AG20443 (cell line): ENCODE measurements at places on chromosomes 2 and 18.

GRCh38 chr18:63588909-63589308 is 1.8 kb downstream of the SERPINB13 start:
- DNase-seq, result no peak

DNA sequence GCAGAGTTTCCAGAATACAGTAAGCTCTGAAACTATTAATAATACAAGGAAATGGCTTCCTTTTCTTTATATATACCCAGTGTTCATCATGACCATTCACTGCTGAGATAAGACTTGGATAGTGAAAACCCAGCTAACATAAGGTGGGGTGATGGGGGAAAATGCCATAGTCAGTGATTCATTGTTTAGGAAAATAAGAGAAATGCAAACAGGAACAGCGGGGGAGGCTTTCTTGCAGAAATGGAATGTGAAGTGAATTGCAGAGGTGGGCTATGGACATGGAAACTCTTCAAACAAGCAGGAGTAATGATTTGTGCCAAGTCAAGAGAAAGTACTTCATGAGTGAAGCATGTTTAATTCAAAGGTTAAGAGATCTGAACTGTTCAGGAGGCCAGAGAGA is 519.4 kb downstream of the TDRD15 start:
- DNase-seq, result no peak

GRCh38 chr2:140880573-140880972 is 1250.2 kb downstream of the LRP1B start:
- DNase-seq, result no peak

DNA sequence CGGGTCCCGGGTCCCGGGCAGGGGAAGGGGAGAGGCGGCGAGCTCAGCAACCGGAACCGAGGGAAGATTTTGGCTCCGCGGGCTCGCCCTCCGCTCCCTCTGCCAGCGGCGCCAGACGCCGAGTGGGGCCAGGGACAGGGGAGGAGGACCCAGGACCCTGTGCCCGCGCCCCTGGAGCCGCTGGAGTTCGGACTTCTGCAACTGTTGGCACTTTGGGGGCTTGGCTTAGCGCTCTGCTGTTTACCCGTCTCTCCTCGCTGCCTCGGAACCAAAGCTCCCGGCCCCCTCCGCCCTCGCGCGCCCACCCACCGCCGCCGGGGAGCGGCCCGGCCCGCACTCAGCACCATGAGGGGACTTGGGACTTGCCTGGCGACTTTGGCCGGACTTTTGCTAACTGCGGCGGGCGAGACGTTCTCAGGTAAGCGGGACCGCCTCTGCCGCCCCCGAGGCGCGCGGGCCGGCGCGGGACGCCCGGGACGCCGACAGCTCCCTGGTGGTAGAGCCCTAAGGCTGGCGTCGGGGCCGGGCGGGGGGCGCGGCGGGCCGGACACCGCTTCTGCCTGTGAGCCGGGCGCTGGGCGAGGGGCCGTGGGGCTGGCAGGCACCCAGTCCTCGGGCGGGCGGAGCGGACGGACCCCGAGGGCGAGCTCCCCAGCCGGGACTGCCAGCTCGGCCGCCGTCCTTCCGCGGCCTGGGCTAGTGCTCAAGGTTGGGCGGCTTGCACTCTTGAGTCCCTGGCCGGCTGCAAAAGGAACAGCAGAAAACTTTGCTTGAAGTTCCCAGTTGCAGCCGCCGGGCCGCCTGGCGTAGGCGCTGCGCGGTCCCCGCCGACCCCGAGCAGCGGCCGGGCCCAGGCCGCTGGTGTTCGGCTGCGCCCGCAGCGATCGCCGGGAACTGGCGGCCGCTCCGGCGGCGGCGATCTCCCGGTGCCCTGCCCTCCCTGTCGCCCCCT is 634 bp downstream of the PTPRM start:
- peak; percentile 71 for DNase-seq

- DNase-seq, result no peak
Measured at GRCh38 chr18:7096838-7097237, 20.8 kb downstream of the LAMA1 start.

DNA sequence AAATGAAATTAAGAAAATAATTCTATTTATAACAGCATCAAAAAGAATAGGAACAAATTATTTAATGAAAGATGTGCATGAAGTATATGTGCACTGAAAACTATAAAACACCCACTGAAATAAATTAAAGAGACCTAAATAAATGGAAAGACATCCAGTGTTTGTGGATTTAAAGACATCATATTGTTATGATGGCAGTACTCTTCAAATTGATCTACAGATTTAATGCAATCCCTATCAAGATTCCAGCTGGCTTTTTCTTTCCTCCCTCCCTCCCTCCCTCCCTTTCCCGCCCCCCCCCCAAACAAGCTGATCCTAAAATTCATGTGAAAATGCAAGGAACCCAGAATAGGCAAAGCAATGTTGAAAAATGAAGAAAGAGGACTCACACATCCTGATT is 83.5 kb upstream of the ZFP36L2 start:
- no peak for DNase-seq

DNA sequence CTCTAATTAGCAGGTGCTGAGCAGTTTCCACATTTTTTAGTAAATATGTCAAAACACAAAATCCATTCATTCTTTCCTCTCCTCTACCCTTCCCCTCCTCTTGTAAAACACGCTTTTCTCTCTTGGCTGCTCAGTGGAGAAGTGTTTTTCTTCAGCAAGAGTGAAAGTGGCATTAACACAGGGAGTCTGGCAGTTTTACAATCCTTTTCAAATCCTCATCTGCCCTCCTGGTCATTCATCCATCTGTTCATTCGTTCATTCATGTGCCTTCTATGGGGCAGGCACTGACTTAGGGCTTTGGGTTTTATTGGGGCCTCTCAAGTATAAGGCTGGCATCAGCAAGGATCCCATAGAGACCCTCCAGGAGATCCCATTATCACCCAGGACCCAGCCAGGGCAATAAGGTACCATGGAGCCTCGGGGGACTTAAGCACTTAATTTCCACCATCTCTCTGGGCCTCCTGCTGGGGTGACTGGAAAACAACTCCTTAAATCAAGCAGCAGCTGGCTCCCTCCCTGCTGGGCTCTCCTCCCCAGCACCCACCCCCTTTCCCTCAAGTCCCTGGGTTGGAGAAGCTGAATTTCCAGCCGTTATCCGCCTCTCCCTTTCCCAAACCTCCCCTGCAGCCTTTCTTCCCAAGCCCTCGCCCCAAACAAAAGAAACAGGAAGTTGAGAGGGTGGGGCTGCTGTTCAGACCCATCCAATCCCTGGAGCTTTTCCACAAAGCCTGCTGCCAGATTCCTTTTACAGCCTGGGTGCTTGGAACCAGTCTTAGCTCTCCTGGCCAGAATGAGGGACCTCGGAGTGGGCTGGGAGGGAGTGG is 32.6 kb downstream of the MARCHF4 start:
- peak; percentile 69 for DNase-seq

DNA sequence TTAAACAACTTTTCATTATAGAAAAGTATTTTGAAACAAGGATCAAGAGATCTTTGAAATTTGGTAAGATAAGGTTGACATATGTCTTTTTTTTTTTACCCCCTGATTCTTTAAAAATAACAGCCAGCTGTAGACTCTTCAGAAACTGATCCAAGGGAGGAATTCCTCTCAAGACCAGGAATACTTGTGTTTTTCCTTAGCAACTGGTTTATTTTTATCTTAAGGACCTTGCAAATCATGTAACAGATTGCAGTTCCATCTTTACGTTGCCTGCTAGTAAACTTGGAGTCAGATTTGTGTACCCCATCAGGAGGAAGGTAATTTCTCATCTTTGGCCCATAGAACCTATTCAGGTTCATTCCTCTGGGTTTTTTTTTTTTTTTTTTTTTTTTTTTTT is 71.6 kb downstream of the BOLA3 start:
- no peak for DNase-seq

GRCh38 chr18:25853691-25854433 is 236.6 kb downstream of the SS18 start:
- DNase-seq, result no peak

DNA sequence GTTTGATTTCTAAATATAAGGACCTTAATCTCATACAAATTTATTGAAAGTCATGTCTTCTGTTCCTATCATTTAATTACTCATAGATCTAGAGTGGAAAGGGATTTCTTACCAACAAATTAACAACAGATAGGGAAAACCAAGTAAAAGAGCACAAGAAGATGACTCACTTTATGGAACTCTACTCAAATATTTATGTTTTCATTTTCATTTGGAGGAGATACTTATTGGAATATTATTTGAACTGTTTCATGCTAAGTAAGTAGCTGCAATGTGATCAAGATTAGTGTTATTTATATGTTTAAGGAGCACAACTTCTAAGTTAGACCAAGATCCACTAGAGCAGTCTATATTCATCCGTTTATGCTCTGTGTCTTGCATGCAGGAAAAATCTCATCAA is 1.3 kb downstream of the NT5C1B start:
- DNase-seq, result no peak

DNA sequence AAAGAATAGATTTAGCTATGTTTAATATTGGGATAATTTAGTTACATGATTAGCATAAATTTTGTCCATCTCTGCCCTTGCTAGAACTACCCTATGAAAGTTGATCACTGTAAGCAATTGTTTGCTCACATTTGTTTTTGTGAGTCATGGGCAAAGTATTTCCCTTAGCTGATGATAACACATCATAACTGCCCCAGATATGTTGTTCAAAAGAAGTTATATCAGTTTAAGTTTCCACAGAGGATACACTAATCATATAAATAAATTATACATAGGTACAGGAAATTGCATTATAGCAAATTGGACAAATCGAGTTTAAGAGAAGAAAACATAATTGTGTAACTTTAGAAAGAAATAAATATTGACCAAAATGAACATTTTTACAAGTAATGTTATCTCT is 223.2 kb upstream of the PIK3C3 start:
- no peak for DNase-seq

DNA sequence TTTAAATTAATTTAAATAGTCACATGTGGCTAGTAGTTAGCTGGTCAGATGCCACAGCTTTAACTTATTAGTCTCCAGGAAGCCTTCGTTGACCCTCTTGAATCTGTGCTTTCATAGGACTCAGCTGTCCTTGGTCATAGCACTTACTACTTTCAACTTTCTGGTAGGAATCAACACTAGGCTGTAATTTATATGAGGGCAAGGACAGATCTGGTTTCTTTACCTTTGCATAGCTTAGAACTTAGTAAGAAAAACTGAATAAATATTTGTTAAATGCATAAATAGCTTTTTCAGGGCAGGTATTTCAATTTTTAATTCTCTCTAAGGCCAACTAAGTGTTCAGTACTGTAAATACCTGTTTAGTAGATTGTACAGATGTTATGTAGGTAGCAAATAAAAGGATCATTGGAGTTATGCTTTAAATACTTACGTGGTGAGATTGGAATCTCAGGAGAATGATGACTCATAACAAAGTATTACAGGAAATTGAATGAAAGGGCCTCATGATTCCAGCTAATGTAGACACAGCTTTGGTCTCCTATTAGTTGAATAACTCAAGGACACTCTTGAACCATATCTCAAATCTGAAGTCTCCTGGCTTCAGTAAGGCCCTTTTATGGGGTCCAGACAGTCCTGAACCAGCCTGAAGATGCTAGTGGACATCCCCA is 2.6 kb downstream of the CLIP4 start:
- no peak for DNase-seq

DNA sequence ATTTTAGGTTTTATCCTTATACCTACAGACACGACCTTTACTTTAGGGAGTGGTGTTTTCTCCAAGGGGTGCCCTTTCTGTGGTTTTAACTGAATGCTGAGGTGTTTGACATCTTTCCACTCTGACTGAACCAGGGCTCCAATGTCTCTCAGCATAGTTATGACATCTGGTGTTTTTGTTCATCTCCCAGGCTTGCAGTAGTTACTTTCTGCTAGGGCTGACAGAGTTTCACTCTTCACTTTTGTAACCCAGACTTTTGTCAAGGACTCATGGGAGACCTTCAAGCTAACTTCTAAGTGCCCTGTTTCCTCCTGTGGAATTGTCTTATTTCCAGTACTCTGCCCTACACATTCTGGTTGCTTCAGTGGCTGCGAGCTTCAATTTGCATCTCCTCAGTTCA is 103.1 kb downstream of the CCDC85A start:
- no peak for DNase-seq

DNA sequence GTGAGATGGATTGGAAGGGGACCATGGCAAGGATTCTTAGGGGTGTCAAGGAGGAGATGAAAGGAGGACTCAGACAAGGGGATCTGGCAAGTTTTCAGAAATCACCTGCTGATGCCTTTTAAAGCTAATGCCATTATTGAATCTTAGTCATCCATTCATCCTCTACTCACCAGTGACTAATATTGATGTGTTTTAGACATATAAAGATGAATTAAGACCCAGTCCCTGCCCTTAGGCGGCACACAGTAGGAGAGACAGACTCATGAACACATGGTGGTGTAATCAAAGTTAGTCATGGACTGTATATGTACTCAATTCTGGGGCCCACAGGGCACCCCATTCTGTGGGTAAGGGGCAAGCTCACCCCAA is 56.5 kb upstream of the ATL2 start:
- DNase-seq, result no peak

DNA sequence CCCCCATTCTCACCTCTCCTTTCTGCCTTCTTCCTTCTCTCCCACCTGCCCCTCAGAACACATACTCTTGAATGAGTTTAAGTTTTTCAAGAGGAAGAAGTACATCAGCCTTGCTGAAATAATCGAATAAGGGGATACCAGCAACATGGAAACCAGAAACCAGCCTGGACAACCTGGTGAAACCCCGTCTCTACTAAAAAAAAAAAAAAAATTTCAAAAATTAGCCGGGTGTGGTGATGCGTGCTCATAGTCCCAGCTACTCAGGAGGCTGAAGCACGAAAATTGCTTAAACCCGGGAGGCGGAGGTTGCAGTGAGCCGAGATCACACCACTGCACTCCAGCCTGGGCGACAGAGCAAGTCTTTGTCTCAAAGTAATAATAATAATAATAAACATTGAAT is 75.0 kb upstream of the SLC1A4 start:
- no peak for DNase-seq

- peak; percentile 20 for DNase-seq
Measured at GRCh38 chr2:74632209-74632938, 15.8 kb downstream of the M1AP start.

DNA sequence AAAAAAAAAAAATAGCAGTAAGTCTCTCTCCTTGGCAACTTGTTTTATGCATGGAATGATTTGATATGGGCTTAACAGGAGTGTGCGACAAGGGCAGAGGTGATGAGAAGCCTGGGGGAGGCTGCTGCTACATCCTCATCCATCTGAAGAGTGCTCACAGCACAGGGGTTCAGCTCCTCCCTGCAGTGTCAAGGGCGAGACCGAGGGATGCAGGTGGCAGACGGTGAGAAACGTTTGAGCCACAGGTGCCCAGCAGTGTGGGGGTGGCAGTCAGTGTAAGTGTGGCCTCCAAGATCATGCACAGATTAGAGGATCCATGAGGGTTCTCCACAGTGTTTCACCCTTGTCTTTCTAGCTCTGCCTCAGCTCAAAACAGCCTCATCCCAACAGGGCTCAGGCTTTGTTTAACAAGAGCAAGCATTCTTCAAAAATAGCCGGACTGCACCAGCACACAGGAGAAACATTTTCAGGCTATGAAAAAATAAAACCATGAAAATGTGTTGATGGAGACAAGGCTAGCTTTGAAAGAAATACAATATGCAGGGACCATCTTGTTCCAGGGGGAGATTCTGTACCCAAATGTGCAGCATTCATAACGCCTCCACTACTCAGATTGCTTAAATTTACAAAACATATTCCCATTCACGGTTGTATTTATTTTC is 324.5 kb upstream of the MYT1L start:
- DNase-seq, result no peak
